ENCODE measurements at places on chromosomes 3 and 15. TPM values are rescaled to one million over a fixed set of nuclear protein-coding genes. Genes with fewer than 3 reads are reported as not detected.

Gene MUC20
- 34.5 TPM for polyA plus RNA-seq

Gene ALPK3
- polyA plus RNA-seq: 9.4 TPM

- no peak for DNase-seq
Observed at GRCh38 chr3:125011941-125012340, 43.9 kb downstream of the HEG1 start.

DNA sequence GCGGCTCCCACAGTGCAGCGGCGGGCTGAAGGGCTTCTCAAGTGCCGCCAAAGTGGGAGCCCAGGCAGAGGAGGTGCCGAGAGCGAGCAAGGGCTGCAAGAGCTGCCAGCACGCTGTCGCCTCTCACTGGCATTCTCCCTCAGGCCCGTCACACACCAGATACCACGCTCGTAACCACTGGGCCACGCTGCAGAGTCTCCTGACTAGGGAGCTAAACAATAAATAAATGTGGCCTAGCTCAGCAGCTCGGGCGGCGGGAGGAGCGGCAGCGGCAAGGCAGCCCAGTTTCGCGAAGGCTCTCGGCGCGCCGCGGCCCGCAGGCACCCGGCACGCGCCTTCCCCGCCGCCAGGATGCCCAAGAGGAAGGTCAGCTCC, 55.9 kb upstream of the FAM174B start:
- DNase-seq: no peak

- no peak for DNase-seq
Observed at GRCh38 chr3:129021140-129021551, 20.0 kb downstream of the EFCC1 start.

DNA sequence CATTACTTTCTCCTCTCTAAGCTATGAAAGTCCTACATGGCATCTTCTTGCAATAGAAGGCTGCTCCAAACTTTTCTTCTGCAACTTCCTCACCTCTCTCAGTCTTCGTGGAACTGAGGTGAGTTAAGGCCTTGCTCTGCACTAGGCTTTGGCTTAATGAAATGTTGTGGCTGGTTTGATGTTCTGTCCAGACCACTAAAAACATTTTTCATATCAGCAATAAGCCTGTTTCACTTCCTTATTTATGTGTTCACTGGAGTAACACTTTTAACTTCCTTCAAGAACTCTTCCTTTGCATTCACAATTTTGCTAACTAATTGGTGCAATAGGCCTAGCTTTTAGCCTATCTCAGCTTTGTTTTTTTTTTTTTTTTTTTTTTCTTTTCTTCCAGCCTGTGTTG, 335.3 kb upstream of the NECTIN3 start:
- no peak for DNase-seq

DNA sequence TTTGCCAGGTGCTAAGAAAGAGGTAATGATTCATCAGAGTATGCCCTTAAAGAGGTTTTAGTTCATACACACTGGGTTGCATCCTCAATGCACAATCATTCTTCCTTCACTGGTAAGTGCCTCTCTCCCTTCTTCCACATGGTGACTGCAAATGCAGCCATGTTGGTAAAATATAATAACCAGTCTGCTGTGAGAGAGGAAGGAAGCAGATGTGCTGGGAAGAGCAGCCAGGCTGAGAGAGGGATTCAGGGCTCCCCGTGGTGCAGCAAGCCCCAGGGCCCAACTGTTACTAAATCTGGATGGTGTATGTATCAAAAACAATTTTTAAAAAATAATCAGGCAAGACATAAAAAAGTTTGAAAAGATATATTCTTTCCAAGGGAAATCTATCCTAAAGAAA, 498.1 kb downstream of the MAGI1 start:
- DNase-seq: no peak

DNA sequence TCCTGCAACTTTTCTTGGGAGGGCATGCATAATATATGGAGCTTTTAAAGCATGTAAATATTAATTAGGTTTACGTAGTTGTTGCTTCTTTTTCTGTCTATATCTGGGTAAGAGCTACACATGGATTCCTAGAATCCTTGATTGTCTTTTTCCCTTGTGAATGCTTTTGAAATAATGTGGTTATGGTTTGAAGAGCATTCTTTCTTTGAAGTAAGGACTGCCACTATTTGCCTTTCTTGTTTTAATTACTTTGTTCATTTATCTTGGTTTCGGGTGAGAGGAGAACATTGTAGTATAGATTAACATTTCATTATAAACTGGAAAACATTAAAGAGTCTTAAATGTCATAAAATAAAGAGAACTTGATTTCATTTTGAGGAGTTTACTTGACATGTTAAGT, 674.0 kb downstream of the ZBBX start:
- DNase-seq: no peak

DNA sequence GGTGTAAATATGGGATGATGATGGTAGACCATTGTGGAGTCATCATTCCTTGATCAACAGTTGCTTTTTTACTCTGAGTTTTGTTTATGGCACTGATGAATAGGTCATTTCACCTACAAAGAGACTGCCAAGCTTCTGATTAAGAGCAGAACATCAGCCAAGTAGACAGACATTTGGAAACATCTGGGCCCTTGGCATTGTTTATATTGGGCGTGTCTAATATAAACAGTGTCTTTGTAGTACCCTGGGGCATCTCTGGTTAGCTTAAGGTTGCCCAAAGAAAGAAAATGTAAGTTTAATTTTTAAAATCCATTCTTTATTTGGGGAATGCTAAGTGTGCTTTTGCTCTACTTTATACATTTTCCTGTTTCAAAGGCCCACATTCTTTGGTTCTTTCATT, 377.0 kb downstream of the FEZF2 start:
- DNase-seq: no peak
